ENCODE measurements at places on chromosomes 7 and 10.

- DNase-seq = no peak
Measured at GRCh38 chr10:106214243-106214642, 950.3 kb downstream of the SORCS1 start.

- DNase-seq = no peak
Measured at GRCh38 chr7:42928754-42929153, 3.2 kb downstream of the PSMA2 start.

DNA sequence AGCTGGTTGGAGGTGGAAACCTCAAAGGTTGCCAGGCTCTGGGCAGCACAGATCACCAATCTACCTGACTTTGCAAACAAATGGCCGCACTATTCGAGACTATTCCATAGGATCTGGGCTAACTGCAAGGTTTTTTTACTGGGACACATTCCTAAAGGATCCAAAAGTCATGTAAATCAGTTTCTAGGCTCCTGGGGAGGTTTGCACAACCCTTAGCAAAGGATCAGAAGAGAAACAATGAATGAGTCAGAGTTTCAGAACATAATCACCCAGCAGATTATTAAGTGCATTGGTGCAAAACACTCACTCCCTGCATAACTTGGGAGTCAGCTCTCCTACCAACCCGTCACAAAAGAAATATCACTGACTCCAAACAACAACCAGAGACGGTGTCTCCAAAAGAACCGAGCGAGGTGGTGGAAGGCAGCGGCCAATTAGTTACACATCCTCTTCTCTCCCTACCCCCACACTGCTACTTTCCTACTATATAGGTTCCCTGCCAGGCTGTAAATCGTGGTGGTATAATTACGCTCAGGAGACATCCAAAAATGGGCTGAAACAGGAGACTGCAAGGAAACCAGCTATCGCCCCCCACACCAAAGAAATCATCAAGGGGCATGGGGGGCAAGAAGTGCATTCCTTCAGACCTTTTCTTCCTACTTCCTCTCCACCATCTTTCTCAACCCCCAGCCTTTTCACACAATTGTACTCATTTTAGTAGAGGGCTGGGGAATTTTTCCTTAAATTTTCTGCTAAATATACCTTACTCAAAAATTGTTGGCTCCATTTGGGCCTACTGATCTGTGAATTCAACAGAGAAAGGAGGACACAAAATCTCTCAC is 3.2 kb downstream of the UBE2H start:
- peak; percentile 74 for DNase-seq

DNA sequence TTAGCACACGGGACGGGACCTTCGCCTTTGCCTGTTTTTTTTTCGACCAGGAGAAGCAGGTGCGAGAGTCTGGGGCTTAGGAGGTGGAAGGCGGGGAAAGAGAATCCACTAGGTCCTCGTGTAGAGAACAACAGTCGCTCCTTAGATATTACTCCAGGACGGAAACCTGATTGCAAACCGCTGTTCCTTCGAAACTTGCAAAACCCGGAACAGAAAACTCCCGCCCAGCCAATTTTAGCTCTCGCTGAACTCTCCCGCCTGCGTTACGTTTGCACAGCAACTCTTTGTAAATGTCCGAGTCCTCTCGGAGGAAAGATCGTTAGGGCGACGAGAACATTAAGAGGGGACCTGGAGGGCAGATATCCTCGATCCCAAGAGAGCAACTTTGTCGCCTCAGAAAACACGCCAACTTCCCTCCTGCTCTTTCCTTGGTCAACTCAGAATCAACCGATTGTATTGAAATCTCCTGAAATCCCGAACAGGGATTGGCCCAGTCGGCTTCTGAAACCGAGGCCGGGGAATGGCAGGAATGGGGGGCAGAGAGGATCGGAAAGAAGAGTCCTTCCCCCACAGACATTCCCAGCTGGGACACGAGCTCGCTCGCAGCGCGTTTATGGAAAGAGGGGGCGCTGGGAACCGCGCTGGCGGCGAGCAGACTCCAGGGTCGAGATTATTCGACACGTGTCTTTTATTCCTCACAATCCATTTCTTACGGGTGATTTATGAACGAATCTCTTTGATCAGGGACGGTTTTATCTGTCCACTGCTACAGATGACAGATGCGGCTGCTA is 9.9 kb downstream of the TWIST1 start:
- peak; percentile 46 for DNase-seq

- no peak for DNase-seq
Measured at GRCh38 chr10:103419101-103419500, 22.7 kb downstream of the PDCD11 start.

DNA sequence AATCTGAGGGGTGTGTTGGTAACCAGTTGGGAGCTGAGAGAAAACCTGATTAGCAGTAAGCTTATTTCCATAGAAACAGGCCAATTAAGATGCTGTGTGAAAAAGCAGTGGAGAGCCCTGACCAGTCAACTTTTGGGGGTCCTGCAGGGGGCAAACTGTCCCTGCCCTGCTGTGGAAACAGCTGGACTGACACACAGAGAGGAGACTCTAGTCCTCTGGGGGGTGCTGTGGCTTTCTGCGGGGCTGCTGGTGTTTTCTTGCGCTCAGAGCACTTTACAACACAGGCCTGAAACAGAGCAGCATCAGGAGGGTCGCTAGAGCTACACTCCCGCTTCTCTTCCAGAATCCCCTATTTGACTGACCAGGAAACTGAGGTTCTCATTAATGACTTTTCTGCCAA is 546.9 kb upstream of the GALNT17 start:
- no peak for DNase-seq

DNA sequence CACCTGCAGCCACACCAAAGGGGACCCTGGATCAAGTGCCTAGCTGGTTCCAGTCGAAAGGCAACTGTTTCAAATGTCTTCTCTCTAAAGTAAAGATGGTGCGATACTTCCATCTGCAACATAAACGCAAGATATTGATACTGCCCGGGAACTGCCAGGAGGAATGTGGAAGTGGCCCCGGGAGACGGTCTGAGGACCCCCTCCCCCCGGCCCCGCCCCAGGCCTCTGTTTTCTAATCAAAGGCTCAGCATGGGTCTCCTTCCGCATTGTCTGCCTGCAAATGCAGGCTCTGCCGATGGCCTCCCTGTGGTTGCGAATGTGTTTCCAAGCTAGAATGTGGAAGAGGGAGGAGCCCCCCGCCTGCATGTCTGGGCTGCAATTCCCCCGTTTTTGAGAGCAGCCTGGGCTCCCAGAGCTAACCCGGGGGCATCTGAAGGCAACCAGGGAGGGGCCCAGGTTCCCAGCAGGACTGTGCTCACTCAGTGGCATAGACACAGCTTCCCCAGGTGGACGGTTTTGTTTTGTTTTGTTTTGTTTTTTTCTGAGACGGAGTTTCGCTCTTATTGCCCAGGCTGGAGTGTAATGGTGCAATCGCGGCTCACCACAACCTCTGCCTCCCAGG is 223.9 kb upstream of the PPP2R2D start:
- no peak for DNase-seq

DNA sequence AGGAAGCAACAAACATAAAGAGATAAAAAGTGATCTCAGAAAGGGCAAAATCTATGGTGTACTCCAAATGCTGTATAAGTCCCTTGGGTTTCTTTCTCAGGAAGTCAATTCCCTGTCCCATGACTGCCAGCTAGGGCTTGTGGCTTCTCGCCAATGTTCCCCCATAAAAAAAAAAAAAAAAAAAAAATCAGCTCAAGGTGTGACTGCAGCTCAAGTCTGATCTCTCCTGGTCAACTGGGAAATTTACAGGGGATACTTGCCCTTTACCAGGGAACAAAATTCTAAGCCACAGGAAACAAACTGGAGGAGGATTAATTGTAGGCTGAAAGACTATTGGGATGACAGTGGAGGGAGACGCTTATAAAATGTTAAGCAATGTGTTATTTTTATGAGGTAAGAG is 76.0 kb downstream of the PCGF5 start:
- no peak for DNase-seq

- no peak for DNase-seq
Measured at GRCh38 chr7:19663816-19664462, 44.9 kb downstream of the POLR1F start.

- no peak for DNase-seq
Measured at GRCh38 chr7:72309476-72309875, 102.7 kb downstream of the CALN1 start.

DNA sequence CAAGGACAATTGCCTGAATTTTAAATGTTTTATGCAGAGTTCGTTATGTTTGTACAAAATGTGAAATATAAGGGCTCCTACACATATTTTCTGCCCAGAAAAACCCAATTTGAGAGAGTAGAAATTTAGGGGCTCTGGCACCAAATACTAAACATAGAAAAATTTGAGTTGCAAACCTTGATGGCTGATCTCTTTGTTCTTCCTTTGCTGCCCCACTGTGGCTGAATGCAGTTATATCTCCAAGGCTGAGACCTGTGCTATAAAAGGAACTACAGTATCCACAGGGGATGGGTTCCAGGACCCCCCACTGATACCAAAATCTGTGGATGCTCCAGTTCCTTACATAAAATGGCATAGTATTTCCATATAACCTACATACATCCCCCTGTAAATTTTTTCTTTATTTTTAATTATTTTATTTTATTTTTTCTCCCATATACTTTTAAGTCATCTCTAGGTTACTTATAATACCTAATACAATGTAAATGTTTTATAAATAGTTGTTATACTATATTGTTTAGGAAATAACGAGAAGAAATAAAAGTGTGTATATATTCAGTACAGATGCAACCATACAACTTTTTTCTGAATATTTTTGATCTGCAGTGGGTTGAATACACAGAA is 22.5 kb downstream of the CFAP43 start:
- peak; percentile 62 for DNase-seq

- peak; percentile 94 for DNase-seq
Measured at GRCh38 chr10:113788604-113789083, 37.2 kb downstream of the PLEKHS1 start.

DNA sequence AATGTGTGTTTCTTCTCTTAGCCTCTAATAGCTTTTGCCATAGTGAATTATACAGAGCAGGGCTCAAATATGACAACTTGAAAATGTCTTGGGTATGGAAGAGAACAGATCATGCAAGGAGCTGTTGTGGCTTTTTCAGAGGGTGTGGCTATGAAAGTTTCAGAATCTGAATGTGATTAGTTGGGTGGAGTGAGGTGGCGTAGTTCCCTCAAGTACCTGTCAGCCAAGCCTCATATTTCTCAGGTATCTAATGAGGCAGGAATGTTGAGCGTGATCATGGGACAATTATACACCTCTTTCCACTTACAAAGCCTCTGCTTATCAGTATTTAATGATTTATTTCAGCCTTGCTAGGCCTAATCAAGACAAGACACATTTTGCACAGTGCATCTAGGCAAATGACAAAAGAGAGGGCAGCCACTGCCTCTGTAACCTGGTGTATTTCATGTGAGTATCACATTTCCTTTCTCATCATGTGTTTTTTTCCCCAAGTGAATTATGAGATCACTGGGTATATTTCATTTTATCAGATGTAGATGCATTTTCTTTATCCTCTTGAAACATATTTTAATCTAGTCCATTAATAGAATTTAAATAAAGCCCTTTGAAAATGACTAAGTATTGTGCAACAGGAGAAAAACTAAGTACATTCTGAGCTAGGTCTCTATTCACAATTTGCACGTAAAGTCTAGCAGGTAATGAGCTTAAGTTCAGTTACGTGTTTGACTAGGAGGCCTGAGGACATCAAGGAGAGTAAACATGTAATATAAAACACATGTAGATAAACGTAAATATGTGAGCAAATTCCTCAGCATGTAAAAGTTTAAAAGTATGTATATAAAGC is 644.4 kb upstream of the IGFBP3 start:
- DNase-seq = no peak

DNA sequence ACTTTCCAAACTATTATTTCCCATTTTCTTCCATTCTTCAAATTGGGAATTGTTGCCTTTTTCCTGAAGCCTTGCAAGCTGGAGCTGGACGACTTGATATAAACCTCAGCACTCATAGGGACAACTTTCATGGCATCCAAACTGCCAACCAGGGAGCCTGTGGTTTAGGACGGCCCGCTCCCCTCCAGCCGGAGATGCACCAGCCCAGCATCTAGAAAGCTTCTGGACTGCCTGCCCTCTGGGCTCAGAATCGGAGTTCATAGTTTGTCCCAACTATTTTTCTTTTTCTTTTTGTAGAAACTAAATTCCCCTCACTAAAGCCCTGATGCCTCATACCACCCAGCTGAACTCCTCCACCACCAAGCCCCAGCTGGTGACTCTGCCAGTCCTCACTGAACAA is 200.3 kb downstream of the DNAJB6 start:
- no peak for DNase-seq

- no peak for DNase-seq
Measured at GRCh38 chr7:77441046-77441445, 24.9 kb upstream of the GSAP start.

DNA sequence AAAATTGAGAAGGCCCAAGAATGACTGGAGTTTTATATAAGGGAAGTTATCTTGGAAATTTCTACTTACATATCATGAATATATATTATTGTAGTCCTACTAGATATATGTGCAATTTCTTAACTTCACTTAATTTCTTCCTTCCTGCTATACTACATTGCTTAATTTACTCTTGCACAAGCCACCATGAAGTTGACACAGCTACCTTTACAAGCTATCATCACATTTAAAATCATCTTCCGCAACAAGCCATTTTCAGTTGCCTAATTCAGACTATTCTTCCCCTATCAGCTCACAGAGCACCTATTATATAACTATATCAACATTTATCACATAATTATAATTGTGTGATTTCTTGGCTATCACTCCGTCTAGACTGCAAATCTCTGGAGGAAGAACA is 418.4 kb downstream of the PARD3 start:
- no peak for DNase-seq

- DNase-seq = no peak
Measured at GRCh38 chr7:113548137-113548536, 370.7 kb downstream of the PPP1R3A start.

GRCh38 chr7:143329471-143330170 is 13.7 kb downstream of the CLCN1 start:
- DNase-seq = no peak

- no peak for DNase-seq
Measured at GRCh38 chr10:78955206-78955605, 113.6 kb upstream of the ZMIZ1 start.

GRCh38 chr7:39399986-39400385 is 166.2 kb upstream of the YAE1 start:
- DNase-seq = no peak

DNA sequence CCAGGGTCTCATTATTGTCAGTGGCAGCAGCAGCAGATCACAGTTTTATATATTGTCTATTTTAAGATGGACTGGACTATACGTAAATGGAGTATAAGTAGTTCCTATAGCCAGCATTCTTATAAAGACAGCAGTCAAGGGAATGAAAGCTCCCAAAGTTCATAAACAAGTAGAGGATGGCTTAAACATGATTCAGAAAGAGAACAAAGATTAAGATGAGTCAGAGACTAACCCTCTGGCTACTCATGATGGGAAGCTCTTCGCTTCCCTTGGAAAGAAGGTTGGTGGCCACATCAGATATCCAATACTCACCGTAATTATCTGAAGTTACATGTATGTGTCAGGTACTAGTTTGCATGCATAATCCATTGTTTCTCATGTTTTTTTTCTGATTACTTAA is 277.0 kb downstream of the INHBA start:
- DNase-seq = no peak

GRCh38 chr10:74831518-74832120 is 5.2 kb downstream of the KAT6B start:
- no peak for DNase-seq

Measured in suppressor macrophage treated with lipopolysaccharide for 1 hour (primary cell).